ENCODE measurements at places on chromosomes 2 and 18.

DNA sequence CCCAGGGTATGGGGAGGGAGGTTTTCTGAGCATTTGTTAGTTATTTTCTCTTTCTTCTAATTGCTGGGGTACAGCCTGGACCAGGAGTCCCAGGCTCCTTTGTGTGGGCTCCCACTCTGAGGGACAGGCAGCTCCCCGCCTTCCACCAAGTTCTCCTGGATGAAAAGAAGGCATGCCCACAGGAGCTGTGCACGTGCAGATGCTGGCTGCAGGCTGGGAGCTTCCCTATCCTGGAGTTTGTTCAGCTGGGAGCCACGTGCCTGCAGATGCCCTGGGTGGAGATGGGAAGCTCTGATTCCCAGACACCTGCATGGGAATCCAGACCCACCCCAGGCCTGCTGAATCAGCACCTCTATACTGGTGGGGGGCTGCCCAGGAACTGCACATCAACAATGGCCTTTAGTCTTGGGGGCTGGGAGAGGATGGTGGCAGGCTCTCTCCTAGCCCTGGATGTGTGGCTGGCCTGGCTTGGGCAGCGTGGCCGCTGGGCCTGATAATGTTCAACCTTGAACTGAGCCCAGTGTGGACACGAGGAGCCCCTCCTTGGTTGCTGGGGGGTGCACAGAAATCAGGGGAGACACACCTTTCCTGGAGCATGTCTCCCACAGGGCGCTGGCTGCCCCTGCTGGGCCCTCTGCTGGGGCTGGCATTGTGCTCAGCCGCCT lies 233.6 kb upstream of the HS6ST1 start:
- no peak for DNase-seq

DNA sequence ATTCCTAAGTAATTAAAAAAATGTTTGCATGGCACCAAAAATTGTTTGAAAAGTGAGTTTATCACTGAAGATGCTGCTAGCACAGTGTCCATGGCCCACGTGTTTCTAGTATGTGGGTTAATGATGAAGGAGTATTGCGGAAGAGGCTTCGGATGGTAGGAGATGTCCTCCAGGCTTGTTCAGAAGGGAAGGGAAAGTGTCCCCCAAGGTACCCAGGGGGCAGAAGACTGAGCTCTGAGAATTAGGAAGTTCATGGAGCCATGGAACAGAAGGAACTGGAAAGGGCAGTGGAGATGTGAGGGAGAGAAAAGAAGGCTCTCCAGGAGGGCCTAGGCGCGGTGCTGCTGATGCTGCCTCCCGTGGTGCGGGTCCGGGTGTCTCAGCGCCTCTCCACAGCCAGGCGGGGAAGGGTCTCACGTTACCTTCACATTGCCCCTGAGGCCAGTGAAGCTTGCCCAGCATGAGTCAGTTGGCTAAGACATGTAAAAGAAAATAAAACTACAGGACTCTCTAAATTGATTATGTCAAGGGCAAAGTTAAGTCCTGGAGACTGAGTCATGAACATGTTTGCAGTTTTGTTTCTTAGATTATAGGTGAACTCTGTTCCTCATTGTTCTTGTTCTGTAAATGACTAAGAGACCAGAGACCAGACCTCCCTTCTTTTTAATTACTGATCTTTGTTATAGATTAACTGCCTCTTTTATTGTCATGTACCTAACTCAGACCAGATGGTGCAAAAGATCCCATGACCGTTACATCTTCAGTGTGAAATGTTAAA lies 89.0 kb downstream of the MTCL1 start:
- DNase-seq: no peak

GRCh38 chr2:18245375-18245774 lies 315.1 kb downstream of the RDH14 start:
- peak; percentile 14 for DNase-seq

DNA sequence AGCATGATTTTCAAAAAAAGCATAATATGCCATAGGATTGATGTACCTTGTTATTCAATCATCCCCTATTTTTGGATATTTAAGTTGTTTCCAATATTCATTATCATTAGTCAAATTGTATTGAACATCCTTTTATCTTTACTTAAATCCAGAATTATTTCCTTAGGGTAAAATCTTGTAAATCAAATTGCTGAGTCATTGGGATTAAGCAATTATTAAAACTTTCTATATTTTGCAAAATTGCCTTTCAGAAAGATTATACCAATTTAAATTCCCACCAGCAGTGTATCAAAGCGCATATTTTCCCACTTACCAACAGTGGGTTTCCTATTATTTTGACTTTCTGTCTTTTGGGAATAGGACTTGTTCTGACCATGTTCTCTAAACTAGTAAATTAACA lies 159.3 kb downstream of the SS18 start:
- DNase-seq: no peak

DNA sequence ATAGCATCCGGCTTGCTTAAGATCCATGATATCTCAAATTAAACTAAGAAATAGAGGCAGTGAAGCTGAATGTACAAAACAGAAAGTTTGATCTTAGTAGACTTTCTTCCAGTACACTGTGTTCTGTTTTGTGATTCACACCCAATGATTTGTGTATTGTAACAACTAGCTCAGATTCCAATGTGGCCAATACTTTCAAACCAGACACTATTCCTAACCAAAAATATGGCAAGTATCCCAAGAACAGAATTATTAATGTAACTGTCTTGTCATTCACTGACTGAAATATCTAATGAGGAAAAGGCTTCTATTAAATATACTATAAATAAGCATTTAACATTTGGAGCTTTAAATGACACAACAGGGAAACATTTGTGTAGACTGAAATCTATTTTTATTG lies 299.1 kb downstream of the NRXN1 start:
- DNase-seq: no peak

DNA sequence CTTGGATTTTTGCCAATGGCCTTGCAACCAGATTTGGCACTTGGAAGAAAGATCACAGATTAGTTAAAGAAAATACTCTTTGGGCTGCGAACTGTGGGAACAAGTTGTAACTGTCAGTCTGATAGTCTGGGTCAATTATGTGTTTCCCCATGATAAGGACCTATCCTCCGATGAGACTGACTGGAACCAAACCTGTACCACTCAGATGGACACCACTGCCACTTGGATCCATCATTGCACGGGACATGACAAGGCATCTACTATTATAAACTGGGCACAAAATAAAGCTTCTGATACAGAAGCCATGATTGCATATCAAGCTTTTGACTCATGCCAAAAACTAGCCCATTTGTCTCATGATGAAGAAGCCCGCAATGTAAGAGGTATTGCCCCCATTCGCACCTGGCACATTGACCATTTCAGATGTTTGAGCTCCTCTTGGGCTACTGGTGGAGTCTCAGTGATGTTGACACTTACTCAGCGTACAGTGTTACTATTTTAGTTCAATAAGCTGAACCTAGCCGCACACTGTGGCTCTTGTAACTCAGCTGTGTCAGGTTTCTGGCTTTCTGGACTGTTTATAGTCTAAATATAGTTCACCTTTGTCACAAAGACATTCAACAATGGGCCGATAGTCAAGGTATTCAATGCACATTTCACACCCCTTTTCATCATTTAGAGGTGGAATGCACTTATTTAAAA lies 179.8 kb upstream of the RBBP8 start:
- DNase-seq: no peak

- no peak for DNase-seq
These were observed 42.2 kb downstream of the PAX8 start for GRCh38 chr2:113236367-113237159.

DNA sequence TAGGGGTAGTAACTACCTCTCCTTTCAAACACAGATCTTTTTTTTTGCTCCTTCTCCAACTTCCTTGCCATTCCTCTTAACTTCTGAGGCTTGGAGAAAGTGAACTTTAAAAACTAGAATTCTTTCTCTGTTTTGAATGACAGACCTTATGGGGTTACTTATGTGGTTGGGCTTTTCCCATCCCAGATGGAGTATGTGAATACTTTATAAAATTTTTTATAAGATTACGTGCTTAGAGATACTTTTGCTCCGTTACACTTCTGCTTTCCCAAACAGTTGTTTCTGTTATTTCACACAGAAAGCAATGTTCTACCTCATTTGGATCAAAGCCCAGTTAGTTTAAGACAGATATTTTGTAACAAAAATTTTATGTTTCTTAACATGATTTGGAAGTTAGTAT lies 20.2 kb downstream of the GREB1L start:
- DNase-seq: no peak

GRCh38 chr2:163736433-163737189 lies 803 bp upstream of the FIGN start:
- DNase-seq: peak; percentile 57

DNA sequence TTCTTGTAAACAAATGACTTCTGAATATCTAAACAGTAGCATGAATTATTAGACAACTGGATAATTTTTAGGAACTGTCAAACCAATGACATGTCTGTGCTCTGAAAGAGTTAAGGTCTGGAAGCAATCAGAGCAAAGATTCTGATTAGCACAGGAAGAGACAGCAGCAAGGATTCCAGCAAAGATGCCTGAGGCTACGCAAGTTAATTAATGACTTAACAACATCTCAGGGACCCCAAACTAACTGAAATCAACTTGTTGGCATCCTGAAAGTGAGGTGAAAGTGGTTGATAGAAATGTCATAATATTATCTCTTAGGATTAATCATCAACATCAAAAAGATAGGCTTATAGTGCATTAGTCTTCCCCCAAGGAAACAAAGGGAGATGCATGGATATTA lies 123.3 kb upstream of the TMEM200C start:
- no peak for DNase-seq

- no peak for DNase-seq
These were observed 60.2 kb upstream of the SPP2 start for GRCh38 chr2:233990261-233990798.

- no peak for DNase-seq
These were observed 443.7 kb upstream of the CWC22 start for GRCh38 chr2:180450841-180451240.

GRCh38 chr2:10441948-10442347 lies 6.2 kb downstream of the ODC1 start:
- no peak for DNase-seq

- DNase-seq: no peak
These were observed 9.7 kb downstream of the CAB39 start for GRCh38 chr2:230722207-230722885.

DNA sequence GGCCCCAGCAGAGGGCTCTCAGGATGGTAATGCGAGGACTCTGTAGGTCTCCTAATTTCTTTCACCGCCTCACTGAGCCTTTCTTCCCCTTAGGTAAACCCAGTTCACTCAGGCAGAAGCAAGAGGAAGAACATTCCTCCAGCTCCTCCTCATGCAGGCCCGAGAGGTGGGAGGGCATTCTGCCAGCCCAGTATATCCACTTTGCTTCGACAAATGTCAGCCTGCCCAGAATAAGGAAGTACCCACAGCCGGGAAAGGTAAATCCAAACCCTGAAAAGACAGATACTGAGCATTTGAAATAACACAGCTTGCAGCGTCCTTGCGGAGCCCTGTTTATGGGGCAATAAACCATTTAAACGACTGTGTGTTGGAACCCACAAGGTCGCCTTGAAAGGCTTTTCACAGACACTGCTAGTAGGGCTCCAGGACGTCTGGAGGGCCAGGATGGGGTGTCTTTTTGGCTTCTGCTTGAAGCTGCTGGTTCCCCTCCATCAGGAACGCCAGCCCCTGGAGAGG lies 63.0 kb upstream of the STPG4 start:
- no peak for DNase-seq

- peak; percentile 66 for DNase-seq
These were observed 3.7 kb downstream of the TSHZ1 start for GRCh38 chr18:75214332-75214690.
